Umbilical cord (tissue), 2 donors: ENCODE measurements at places on chromosomes 5 and 9.

- no peak for DNase-seq
Observed at GRCh38 chr5:79544131-79544530, 30.2 kb upstream of the HOMER1 start.

DNA sequence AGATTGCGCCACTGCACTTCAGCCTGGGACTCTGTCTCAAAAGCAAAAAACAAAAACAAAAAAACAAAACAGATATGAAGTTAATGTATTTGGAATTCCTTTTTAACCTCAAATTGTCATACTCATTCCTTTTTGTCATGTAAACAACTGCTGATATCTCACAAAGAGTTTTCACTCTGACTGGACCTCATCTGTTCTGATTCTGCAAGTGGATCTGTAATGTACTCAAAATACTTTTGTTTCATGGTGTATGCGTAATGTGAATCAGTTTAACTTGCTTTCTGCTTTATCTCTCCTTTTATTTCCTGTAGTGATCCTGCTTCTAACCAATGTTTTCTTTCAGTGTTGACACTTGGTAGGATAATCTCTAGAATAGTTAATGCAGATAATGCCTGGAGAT is 106.7 kb downstream of the FOCAD start:
- peak; percentile 73 for DNase-seq

GRCh38 chr9:6410633-6411032 is 2.4 kb upstream of the UHRF2 start:
- DNase-seq, result no peak

- no peak for DNase-seq
Observed at GRCh38 chr5:31753700-31754357, 114.9 kb downstream of the PDZD2 start.

DNA sequence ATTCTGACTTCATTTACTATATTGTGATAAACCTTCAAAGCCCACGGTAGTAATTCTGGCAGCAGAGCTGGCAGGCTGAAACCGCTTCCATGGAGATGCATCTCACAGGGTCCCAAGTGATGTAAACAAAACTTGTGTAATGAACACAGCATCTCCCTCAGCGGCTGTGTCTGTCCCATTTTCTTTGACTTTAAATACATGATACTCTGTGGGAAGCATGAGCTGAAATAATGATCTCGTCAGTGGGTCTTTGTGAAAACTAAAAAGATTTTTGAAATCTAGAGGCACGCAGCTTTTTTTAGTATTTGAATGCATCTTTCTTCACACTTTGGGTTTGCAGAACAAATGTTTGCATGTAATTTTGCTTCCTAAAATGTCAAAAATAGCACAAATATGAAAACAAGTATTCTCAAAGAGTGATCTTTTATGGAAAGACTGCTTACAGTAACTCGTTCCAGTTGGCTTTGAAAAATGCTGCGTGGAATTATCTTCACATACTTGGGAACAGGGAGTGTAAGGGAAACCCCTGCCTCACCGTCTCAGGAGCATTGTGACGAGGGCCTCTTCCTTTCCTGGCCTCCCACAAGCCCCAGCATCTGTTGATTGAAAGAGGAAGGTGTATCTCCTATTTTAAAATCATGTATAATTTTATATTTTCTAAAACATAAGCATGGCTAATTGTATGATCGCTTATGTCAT is 18.1 kb upstream of the LPCAT1 start:
- peak; percentile 65 for DNase-seq

- no peak for DNase-seq
Observed at GRCh38 chr5:150120617-150121447, 34.5 kb upstream of the CSF1R start.

DNA sequence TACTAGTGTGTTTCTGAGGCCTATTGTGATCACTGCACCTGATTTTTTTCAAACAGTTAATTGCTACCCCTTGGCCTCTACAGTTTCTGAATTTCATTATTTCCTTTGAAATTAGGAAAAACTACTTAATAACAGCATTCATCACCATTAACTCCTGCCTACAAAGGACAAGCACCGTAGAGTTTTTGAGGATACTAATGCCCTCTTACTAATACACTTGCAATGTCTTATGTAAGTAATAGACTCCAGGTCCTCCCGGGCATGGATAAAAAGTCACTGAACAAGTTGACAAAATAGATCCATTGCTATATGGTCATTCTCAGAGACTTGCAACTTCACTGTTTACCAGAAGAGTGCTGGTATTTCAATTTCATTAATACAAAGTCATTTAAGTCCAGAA is 1172.5 kb downstream of the CDH12 start:
- DNase-seq, result no peak

DNA sequence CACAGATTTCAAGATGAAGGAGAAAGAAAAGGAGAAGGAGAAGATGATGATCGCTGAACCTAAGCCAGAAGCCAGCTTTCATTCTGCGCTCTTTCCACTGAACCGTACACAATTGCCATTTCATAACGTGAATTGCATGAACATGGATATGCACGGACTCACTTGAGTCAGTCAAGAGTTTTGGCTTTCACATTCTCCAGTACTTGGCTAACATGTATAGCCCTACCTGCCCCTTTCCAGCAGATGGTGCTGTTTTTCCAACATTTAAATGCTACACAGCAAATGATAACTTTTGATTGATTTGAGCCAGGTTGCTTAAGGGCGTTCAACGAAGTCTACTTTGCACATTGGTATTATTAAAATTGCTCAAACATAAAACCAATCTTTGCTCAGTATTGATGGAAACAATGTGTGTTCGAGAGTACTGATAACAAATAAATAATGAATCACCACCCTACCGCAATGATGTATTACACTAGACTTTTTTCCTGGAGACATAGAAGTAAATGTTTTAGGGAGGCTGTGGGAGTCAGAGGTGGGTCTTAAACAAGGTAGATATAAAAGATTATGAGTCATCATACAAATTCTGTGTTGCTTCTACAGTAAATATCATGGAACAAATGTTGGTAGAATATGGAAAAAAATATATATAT is 196.4 kb downstream of the TRPM3 start:
- peak; percentile 73 for DNase-seq

DNA sequence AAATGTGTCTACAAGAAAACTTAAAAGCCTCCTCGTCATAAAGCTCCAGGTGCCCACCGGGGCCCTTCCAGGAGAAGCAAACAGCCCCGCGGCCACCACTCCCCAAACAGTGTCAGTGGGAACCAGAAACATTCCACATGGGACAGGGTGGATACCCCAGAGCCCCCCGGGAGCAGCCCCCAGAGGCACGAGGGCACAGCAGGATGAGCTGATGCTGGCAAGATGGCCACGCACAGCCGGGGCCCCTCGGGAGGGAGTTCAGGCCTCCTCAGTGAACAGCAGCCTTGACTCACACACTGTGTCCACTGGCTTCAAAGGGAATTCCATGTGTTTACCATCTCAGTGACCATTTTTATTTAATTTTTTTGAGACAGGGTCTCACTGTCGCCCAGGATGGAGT is 10.5 kb downstream of the EXD3 start:
- no peak for DNase-seq

DNA sequence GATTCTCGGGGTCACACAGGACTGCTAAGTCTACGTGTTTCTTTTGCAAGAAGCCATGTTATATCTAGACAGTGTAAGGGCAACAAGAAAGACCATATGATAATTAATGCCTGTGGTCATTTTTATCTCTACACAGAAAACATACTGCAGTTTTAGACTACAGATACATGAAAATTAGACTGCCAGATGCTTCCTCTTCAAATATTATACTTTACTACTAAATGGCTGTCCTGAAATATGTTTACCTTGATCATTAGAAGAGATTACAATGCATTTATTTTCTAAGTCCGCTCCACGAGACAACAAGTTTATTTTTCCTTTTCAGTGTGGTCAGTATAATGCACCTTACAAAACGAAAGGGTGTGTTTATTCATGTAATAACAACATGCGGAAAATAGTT is 147.6 kb downstream of the KIAA0825 start:
- DNase-seq, result no peak

- peak; percentile 42 for DNase-seq
Observed at GRCh38 chr5:112492291-112492690, 73.2 kb upstream of the EPB41L4A start.

GRCh38 chr5:154196955-154197652 is 6.6 kb downstream of the GALNT10 start:
- DNase-seq, result peak; percentile 82

DNA sequence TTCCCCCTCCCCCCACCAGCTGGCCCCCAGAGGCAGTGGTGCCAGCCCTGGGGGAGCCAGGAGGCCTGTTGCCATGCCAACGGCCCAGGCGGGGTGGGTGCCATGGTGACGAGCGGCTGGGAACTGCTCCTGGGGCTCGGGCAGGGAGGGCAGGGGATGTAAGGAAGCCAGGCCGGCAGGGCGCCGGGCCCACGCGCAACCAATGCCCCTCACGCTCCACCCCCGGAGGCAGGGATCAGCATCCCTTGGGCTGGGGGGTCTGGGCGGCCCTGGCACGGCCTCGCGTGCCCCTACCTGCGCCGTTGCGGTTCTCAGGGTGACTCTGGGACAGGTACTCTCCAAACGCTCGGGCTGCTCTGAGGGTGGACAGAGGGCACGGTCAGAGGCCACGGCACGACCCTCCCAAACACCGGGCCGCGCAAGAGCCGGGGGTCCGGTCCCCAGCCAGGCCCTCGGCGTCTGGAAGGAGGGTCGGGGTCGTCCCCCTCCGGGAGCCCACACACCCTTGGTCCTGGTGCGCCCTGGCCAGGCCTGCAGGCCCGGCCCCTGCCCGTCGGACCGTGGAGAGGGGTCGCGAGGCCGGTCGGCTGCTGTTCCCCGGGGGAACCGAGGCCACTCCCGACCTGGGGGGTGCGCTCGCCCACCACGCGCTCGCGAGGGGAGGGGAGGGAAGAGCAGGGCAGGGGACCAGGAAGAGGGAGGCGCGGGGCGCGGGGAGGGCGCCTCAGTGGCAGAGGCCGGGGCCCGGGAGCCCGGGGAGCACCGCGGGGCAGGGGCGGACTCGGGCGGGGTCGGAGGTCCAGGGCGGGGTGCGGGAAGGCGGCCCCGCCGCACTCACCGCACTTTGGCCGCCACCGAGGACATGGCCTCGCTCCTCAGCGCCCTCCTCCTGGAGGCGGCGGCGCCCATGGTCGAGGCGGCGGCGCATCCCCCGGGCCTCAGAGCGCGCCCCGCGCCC is 661 bp downstream of the NSMF start:
- peak; percentile 42 for DNase-seq

DNA sequence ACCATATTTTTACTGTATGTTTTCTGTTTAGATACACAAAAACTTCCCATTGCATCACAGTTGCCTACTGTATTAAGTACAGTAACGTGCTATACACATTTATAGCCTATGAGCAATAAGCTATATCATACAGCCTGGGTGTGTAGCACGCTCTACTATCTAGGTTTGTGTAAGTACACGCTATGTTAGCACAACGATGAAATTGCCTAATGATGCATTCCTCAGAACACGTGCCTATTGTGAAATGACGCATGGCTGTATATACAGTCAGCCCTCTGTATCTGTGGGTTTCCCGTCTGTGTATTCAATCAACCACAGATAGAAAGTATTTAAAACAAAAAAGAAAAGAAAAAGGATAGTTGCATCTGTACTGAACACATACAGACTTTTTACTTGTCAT is 64.2 kb downstream of the SGCD start:
- DNase-seq, result no peak

GRCh38 chr9:116504893-116505480 is 182.1 kb upstream of the TRIM32 start:
- no peak for DNase-seq

DNA sequence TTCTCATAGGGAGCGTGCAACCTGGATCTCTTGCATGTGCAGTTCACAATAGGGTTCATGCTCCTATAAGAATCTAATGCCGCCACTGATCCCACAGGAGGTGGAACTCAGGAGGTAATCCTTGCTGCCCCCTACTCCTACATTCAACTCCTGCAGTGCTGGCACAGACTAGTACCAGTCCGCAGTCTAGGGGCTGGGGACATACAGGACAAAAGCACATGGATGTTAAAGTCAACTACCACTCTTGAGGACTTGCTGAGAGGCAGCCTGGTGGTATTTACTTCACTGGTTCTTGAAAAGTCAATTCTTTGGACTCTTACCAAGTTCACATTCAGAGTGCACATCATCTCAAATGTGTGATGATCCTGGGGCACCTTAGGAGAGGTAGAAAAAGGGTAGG is 33.0 kb downstream of the MTMR12 start:
- DNase-seq, result no peak

GRCh38 chr5:124352312-124352711 is 394.1 kb downstream of the ZNF608 start:
- DNase-seq, result no peak

DNA sequence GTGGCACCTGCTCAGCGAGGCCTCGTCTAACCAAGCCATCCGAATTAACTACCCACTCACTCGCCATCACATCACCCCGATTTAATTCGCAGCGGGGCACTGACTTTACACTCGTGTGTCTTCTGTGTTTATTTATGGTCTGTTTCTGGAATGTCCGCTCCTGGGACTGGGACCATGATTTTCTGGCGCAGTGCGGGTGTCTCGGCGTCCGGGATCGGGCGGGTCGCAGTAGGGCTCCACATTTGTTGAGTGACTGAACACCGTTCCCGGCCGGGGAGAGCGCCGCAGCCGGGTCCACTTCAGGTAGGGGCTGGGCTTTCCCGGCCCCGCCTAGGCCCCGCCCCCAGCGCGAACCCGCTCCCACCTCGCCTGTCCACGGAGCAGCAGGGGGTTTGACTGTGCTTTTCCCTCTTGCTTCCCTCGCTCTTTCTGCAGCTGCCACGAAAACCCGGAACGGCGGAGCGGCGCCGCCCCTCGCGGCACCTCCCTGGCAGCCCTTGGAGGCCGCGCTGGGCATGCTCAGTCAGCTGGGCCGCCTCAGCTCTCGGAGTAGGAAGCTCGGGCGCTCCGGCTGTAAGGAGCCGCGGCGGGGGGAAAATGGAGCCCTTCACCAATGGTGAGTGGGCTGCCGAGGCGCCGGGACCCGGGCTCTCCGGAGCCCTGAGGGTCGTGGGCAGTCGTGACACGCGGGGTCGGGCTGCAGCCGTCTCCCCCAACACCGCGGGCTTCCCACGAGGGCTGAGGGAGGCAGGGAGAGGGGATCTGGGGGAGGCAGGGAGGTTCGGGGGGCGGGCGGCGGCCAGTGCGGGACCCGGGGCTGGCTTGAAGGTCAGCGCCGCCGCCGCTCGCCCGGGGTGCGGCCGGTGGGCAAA is at the start of gene LNPEP:
LNPEP (plus strand) TSS at position 522 of the 872 bp plus-strand sequence; CDS start at position 598, 76 bp downstream.
- DNase-seq, result peak; percentile 99

DNA sequence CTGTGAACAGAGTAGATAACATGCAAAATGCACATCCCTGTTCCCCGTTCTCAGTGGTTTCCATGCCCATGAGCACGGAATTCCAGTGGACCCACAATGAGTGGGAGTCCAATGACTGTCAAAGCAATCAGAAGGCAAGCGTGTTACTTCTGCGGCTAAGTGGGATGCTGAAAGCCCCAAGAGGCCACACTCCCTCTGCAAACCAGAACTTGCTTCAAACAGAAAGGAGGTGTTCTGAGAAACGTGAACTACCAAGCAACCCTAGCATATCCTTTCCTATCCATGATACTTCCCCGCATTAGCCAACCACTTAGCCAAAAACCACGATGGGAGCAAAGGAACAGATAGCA is 21.7 kb upstream of the MVB12B start:
- DNase-seq, result no peak
